NCI-H524 (cell line): ENCODE measurements at places on chromosomes 16 and 17.

DNA sequence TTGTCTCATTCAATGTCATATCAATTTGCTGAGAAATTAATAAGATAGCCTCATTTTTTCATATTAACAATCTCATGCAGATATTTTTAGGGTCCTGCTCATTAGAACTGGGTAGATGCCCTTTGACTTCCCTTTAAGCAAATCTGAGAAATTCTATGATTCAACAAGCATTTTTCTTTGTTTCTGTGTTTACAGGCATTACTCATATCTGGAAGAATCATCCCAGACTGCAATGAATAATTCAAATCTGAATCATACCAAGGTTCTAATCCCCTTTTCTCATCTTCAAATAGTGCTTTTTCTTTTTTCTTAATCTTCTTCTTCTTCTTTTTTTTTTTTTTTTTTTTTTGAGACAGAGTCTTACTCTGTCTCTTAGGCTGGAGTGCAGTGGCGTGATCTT lies 69.2 kb upstream of the KIFC3 start:
- DNase-seq = no peak

GRCh38 chr17:80931421-80932265 lies 60.0 kb upstream of the CHMP6 start:
- DNase-seq = peak; percentile 20

DNA sequence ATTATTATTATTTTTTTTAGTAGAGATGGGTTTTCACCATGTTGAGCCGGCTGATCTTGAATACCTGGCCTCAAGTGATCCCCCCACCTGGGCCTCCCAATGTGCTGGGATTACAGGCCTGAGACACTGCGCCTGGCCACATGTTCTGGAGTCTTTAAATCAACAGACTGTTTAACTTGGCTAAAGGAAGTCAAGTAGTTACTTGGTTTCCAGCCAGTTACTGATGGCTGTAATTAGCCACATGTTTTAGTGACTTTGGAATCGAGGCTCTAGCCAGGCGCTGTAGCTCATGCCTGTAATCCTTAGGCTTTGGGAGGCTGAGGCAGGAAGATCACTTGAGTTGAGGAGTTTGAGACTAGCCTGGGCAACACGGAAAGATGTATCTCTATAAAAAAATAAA lies 699.2 kb upstream of the RBFOX1 start:
- no peak for DNase-seq

GRCh38 chr16:88073201-88073721 lies 122.0 kb downstream of the BANP start:
- no peak for DNase-seq

GRCh38 chr16:67310561-67310960 lies 16.0 kb downstream of the KCTD19 start:
- no peak for DNase-seq

- no peak for DNase-seq
These were observed 208.5 kb downstream of the TMEM114 start for GRCh38 chr16:8381814-8382213.

DNA sequence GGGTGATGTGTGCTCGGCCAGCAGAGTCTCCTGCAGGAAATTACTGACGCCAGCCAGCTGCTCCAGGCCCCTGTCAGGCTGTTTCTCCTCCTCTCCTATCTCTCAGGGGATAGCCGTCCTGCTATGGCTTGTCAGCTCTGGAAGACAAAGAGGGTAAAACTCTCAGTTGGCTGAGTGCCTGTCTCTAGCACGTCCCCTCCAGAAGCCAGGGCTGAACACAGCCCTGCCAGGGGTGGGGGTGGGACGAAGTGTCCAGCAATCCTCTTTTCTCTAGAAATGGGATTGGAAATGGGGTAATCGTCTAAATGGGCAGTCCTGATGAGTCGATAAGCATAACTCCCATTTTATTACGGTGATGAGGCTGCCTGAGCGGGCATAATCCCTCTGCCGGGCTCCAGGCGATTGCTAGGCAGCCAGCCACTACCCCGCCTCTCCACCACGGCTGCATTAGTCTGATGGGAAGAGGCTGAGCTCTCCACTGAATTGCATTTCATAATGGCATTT lies 89.1 kb upstream of the GNAO1 start:
- DNase-seq = peak; percentile 91

GRCh38 chr16:64308721-64309120 lies 813.1 kb downstream of the CDH11 start:
- no peak for DNase-seq

DNA sequence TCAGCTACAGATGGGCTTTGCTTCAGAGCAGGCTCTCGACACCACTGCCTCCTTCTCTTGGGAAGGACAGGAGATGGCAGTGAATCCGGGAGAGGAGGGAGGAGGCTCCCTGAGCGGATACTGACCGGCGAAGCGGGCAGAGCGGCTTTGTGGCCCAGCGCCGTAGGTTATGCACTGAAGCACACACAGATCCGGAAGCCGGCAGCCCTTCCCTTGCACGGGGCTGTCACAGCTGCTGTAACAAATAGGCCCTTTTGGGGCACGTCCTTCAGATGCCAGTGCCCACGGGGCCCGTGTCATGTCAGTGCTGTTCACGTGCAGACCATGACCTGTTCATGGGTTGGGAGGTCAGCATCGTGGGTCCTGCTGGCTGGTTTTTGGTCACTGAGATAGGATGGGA lies 144.7 kb upstream of the CHMP6 start:
- no peak for DNase-seq

DNA sequence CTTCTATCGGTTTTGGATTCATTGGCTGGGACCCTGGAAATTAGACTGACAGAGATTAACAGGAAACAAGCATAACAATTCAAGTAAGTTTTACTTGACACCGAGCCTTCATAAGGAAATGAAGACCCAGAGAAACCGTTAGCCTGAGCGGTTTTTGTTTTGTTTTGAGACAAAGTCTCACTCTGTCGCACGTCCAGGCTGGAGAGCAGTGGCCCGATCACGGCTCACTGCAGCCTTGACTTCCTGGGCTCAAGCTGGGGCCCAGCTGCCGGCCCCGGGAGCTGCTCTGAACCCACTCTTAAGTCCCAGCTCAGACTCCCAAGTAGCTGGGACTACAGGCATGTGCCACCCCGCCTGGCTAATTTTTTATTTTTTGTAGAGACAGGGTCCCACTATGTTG lies 321.3 kb downstream of the SEC14L1 start:
- DNase-seq = no peak

- DNase-seq = no peak
These were observed 30.9 kb downstream of the CBLN1 start for GRCh38 chr16:49250689-49251088.

DNA sequence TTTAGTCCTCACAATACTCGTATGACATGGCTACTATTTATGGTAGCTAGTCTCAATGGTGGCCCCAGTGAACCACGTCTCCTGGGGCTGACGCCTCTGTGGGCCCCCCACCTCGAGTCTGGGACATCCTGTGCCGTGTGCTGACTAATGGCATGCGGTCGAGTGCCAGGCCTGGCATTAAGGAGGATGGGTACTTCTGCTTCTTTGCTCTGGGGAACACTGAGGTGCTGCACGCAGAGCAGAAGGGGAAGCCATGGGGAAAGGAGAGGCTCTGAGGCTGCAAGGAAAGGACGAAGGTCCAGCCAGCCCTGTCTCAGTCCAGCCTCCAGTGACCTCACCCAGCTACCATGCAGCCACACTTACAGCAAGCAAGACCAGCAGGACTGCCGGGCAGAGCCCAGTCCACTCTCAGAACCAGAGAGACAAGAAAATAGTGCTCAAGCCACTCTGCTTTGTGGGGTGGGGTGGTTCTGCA lies 5.7 kb upstream of the MPRIP start:
- no peak for DNase-seq

DNA sequence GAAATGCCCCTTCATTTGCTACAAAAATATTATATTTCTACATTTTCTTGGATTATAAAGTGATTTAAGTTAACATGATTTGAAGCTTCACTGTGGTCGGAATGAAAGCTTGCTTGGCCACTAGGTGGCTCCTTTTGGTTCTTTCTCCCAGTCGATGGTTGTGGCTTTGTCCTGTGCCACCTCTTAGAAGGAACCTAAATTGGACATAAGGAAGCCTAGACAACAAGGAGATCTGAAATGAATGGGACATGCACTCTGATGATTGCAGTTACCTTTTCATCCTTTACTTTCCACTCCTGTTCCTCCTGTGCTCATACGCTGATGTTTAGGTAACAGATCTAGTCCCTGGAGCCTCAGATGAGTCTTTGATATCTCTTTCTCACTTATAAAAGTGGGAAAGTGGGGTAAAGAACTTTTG lies 39.2 kb downstream of the FTO start:
- DNase-seq = peak; percentile 25

DNA sequence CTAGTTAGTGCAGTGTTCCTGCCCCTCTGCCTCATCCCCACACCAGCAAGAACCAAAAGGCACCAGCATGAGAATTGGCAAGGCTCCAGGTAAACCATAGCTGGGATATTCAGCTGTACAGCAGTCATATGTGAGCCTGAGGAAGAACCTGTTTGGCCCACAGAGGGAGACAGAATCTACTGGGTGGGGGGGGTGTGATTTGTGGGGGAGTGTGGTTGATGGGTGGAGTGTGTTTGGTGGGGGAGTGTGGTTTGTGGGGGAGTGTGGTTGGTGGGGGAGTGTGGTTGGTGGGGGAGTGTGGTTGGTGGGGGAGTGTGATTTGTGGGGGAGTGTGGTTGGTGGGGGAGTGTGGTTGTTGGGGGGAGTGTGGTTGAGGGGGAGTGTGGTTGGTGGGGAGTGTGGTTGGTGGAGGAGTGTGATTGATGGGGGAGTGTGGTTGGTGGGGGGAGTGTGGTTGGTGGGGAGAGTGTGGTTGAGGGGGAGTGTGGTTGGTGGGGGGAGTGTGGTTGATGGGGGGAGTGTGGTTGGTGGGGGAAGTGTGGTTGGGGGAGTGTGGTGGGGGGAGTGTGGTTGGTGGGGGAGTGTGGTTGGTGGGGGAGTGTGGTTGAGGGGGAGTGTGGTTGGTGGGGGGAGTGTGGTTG lies 19.5 kb downstream of the MINK1 start:
- no peak for DNase-seq

GRCh38 chr17:16662936-16663335 lies 9.3 kb upstream of the ZNF624 start:
- no peak for DNase-seq

- DNase-seq = peak; percentile 95
These were observed 1.6 kb downstream of the NDUFB10 start for GRCh38 chr16:1960665-1961630.

DNA sequence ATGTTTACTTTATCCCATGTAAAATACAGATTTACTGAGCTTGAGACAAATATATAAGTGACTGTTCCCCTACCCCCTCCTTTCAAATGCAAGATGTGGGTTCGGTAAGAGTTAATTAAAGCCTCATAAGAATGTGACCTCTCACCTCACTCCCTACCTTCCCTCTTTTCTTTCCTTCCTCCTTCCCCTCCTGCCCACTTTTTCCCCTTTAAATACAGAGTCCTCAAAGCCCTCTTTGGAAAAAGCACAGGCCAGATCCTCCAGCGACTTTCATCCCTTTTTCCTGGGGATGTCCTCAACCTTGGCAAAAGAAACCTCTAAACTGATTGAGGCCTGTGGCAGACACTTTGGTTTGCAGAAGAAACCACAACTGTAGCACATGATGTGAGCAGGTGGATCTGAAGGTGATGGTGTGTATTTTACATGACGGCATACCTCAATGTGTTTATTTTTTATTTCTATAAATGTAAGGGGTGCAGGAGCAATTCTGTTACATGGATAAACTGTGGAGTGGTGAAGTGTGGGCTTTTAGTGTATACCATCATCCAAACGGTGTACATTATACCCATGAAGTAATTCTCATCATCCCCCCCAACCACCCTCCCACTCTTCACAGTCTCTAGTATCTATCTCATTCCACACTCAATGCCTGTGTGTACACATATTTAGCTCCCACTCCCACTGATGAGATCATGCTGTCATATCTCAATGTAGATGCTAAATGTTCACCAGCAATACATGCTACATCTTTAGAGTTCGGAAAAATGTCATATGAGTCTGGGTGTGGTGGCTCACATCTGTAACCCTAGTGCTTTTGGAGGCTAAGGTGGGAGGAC lies 77.7 kb downstream of the XYLT1 start:
- no peak for DNase-seq

GRCh38 chr16:85983064-85983463 lies 84.1 kb downstream of the IRF8 start:
- no peak for DNase-seq

- peak; percentile 61 for DNase-seq
These were observed 135.4 kb downstream of the CLEC16A start for GRCh38 chr16:11079652-11080187.

- no peak for DNase-seq
These were observed 35.7 kb downstream of the TMC6 start for GRCh38 chr17:78092794-78093324.

DNA sequence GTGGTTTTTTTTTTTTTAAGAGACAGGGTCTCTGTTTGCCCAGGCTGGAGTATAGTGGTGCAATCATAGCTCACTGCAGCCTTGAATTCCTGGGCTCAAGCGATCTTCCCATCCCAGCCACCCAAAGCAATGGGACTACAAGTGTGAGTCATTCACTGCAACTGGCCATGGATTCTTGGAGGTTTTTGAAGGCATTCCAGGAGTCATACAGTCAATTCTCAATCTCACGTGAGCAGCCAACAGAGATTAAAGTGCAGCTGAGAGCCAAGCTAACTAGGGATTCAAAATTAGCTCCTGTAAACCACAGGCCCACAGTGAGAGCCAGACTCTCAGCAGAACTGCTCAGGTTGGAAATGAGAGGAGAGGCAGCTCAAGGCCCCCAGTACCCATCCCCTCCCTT lies 30.2 kb downstream of the XPO6 start:
- DNase-seq = no peak

- no peak for DNase-seq
These were observed 18.0 kb upstream of the KCNJ18 start for GRCh38 chr17:21674242-21674731.

DNA sequence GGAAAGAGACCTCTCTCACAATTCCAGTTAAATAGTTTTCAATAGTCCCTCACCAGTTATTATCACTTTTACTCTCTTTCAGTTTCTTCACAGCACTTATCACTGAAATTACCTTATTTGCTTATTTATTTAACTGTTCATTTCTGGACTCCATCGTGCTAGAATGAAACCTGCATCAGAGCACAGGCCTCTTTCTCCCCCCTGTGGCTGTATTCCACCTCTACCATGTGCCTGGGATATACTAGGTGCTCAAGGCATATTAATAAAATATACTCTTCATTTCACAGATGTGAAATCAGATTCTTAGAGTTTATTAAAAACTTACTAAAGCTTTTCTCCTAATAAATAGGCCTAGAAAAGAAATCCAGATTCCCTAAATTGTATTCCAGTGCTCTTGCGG lies 308.9 kb upstream of the MON1B start:
- no peak for DNase-seq

DNA sequence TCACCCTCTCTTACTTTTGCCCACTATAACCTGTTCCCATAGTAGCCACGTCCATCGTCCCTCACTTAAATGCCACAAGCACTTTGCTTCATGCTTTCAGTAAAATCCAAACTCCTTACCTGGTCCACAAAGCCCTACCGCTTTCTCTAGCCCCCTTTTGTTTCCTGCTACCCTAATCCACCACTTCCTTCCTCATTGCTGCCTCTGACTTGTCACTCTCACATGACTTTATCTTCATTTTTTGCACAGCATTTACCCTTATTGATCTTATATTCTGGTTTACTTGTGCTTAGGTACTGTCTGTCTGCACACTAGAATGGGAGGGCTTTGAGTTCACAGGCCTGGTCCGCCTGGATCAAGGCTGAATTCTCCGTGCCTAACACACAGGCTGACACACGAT lies 340.0 kb downstream of the XYLT1 start:
- DNase-seq = no peak

- no peak for DNase-seq
These were observed 542.4 kb upstream of the C16orf82 start for GRCh38 chr16:26524281-26524680.

GRCh38 chr16:12439399-12440227 lies 364.1 kb downstream of the CPPED1 start:
- DNase-seq = no peak
